NCI-H2029 treated with DMSO at 0.1 percent for 48 hours (cell line): ENCODE measurements at places on chromosomes 2 and 18.

- no peak for DNase-seq
These were observed 11.8 kb downstream of the MTCL1 start for GRCh38 chr18:8717011-8717770.

GRCh38 chr2:172425336-172425735 is 2.0 kb upstream of the ITGA6 start:
- no peak for DNase-seq

DNA sequence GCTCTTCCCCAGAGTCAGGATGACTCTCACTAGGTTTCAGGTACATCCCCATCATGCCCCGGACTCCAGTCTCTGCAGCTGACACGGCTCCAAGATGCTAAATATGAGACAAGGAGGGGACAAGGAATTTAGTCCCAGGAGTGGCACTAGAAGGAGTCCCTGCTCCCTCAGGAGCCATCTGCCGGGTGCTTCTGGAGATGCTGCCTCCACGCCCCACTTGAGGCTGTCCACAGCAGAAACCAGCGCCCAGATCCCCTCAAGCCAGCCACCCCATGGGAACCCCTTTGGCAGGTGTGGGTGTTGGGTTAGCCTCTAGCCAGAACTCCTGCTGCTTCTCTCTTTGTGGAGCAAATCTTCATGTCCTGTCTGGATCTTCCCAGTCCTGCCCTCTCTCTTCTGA is 40.3 kb downstream of the BCL11A start:
- DNase-seq, result no peak

DNA sequence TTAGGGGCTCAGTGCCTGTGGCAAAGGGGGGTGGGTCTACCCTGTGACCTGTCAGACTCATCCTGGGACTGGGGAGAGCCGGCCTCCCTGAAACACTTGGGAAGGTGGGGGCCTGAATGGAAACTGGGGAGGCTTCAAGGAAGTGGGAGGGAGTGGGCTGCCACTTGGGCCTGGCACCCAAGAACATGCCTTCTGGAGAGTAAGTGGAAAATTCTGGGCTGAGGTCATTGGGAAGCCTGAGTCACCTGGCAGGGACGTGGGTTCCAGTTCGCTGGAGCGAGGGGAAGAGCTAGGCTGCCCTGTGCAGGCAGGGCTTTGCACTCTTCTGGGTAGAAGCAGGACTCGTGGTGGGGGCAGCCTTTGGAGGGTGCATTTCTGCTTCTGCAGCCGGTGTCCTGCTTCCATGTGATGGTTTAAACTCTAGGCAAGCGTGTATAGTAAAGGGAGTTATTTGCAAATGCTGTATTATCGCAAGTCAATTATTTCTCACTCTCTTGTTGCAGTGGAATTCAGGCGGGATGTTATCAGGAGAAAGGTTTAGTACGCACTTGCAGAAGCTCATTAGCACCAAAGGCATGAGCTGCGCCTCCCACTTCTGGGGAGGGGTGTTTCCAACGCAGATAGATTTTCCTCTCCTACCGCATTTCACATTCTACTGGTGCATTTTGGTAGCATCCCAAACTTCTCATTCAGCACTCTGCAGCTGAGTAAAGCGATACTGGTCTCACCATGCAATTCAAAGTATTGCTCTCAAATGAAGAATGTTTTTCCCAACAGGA is 3.8 kb downstream of the LRRFIP1 start:
- DNase-seq, result no peak

- peak; percentile 28 for DNase-seq
These were observed 57.8 kb upstream of the RGPD5 start for GRCh38 chr2:109736177-109736827.
